ENCODE measurements at places on chromosomes 11 and 22. TPM values are rescaled to one million over a fixed set of nuclear protein-coding genes. Genes with fewer than 3 reads are reported as not detected.

The DEUP1 gene
- not detected for total RNA-seq

The GDPD4 gene
- not detected for total RNA-seq

GRCh38 chr22:27482402-27482801 is 319.2 kb downstream of the MN1 start:
- DNase-seq, result no peak

DNA sequence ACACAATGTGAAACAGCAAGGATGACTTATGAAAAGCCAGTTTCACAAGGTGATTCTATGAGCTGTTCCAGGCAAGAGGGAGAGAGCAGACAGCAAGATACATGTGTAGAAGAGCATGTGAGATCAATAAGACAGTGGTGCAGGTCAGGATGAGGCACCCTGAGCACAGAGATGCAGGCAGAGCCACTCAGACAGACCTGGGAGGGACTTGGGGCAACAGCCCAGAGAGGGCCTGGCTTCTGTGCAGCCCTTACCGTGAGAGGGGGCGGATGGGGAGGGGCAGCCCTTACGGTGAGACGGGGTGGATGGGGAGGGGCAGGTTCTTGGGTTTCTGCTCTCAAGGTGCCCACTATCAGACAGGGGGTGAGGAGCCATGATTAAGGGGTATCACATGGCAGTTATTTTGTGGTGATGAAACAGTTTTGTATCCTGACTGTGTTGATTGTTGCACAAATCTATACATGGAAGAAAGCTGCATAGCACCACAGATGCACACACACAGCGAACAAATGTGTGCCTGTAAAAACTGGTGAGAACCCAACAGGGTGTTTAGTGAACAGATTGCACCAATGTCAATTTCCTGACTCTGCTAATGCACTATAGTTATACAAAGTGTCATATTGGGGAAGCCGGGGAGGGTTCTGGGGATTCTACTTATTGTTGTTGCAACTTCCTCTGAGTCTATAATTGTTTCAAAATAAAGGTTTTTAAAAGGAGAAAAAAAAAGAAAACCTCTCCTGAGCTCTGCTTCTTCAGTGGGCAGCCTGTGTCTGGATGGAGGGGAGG is 5.2 kb upstream of the C22orf42 start:
- no peak for DNase-seq

GRCh38 chr11:128693416-128693712 is 508 bp upstream of the FLI1 start:
- DNase-seq, result no peak

- DNase-seq, result no peak
These were observed 310.6 kb downstream of the TBC1D22A start for GRCh38 chr22:47073075-47073474.

Measured in Daoy (cell line).